ENCODE measurements at places on chromosomes 1 and 21. TPM values are rescaled to one million over a fixed set of nuclear protein-coding genes. Genes with fewer than 3 reads are reported as not detected.

LEFTY2 gene
- total RNA-seq = not detected

CYP4A11 gene
- total RNA-seq = not detected

TFF2 gene
- not detected for total RNA-seq

STPG1 gene
- total RNA-seq = 4.6 TPM

GRCh38 chr1:61138921-61139774, 56.8 kb downstream of the NFIA start:
- peak; percentile 8 for DNase-seq

DNA sequence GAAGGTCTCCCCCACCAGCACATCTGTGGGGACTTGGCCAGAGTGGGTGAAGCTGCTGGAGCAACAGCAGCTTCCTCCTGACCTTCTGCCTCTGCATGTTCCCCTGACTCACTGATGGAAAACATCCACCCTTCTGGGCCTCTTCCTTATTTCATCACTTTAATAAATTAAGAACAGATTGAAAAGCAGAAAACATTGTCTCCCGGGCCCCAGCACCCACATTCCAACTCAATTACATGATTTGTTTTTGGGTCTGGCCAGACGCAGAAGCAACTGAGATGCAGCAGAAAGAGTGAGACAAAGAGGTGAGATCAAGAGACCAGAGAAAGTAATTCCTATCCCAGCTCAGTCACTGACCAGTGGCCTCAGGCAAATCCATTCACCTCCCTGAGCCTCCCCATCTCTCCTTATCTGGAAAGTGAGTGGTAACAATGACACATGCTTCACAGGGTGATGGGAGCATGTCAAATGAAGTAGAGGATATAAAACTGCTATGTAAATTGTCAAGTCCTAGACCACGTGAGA, 157.1 kb downstream of the ELAVL4 start:
- DNase-seq = no peak

GRCh38 chr1:160123726-160124125, 8.2 kb downstream of the ATP1A2 start:
- no peak for DNase-seq

GRCh38 chr1:55047611-55048010, 8.3 kb downstream of the PCSK9 start:
- no peak for DNase-seq

Measured in pulmonary artery endothelial cell (primary cell).